ENCODE measurements at places on chromosomes 7 and 10.

DNA sequence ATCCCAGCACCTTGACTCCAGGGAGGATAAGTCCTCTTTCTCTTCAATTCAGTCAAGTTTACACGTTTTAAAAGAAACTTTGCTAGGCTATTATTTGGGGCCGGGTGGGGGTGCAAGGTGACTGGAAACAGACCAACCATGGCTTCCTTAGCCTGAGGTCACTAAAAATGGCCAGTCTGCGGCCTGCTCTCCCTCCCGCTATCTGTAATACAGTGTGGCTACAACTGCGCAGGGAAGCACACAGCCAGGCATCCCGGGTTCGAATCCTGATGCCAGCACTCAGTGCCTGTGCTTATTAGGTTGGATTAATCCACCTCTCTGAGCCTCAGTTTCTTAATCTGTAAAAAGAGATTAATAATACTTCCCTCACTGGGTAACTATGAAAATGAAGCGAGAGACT, 19.5 kb downstream of the ATP6V1F start:
- no peak for DNase-seq

- no peak for DNase-seq
Observed at GRCh38 chr10:122485670-122486069, 24.3 kb downstream of the HTRA1 start.

- DNase-seq = peak; percentile 85
Observed at GRCh38 chr7:47218378-47219176, 363.3 kb downstream of the TNS3 start.

DNA sequence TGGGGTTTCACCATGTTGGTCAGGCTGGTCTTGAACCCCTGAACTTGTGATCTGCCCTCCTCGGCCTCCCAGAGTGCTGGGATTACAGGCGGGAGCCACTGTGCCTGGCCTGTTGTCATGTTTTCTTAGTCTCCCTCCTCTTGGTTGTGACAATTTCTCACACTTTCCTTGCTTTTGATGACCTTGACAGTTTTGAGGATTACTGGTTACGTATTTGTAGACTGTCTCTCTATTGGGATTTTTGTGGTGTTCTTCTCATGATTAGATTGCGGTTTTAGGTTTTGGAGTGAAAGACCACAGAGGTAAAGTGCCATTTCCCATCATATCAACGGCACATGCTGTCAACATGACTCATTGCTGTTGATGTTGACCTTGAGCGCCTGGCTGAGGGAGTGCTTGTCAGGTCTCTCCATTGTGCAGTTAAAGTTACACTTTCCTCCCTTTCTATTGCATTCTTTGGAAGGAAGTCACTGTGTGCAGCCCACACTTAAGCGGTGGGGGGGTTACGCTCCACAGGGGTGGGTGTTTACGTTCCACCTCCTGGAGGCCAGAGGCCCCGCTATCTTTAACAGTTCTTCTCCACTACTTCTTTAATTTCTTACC, 10.8 kb downstream of the NEURL1 start:
- DNase-seq = peak; percentile 81

DNA sequence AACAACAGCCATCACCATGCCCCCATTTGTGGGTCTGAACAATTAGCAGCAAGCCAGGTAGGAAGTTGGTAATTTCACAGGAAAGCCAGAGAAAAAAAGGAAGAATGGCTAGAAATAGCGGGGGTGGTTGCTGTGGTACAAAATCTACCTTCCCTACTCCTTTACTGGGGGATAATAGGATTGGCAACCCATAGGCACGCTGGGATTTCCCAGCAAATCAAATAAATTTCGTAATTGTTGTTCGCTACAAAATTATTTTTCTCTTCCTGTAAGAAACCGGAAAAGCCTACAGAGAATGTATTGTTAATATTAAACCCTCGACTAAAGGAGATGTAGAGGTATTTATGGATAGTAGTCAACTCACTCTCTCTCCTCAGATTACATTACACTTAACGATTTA, 123.9 kb downstream of the DOCK4 start:
- DNase-seq = no peak

DNA sequence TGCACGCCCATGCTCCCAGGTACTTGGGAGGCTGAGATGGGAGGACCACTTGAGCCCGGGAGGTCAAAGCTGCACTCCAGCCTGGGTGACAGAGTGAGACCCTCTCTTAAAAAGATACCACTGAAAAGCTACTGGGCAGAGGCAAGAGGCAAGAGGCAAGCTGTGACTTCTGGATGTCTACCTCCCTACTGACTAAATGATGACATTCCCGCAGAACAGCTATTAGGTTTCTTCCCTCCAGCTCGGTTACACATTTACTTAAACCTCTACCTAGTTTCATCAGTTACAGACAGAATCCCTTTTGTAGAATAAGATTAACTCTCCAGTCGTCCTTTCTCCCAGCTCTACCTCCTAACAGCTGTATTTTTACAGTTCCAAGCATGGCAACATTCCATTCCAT, 21.2 kb downstream of the RHEB start:
- DNase-seq = no peak

DNA sequence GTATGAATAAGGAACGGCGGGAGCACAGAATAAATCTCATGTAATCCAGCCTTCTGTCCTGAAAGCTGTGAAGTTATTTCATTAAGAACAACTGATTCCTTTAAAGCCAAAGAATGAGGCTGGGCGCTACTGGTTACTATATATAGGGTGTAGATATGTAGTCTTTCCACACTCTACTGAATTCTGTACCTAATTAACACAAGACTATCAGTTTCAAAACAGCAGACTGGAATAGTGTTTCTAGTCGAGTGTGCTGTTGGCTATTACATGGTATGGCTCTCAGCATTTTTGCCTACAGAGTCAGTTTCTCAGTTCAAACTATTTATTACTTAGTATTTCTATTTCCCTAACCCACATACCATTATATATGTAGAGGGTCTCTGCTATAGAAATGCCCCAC, 163.3 kb downstream of the THSD7A start:
- DNase-seq = no peak

DNA sequence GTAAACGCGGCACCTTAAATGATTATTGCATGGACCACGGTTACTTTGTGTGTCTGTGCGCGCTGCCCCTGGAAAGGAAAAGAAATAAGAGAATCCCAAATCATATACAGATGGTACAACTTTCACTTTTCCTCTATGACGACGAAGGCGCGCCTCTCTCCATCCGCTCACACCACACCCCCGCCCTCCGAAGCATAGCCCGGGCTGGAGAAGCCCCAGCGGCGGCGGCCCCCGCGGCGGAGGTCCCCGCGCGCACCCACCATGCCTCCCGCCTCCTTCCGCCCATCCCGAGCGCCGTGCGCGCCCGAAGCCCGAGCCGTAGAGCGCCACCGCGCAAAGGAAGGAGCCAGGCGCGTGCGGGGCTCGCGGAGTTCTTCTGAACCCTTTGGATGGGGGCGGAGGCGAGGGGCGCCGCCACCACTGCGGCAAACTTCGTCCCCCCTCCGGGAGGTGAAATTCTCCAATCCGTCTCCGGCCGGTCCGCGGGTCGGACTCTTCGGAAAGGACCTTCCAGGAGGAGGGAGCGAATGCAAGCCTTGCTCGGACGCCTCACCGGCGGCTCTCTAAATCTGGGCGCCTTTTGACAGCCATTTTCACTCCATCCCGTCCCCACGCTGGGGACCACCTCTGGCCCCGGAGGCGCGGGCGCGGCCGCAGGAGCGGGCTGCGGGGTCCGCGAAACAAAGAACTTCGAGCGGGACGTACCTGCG, 588 bp downstream of the GLI3 start:
- peak; percentile 74 for DNase-seq

DNA sequence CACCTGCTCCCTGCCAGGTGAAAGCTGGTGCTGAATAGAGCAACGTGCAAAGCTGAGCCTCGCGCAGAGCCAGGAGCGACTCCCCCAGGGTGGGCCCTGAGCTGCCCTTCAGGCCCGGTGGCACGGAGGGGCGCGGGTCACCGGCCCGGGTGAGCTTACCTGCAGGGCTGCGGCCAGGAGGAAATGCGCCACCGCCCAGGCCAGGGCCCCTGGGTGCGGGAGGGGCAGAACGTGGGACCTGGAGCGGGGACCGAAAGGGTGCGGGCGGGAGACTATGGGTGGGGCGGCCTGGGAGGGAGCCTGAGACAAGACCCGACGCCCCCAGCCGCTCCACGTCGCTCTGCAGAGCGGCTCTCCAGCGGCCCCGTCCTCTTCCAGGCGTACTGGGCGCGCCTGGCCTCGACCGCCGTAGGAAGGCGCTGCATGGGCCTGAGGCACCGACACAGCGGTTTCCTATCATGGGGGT, 122.1 kb downstream of the BTAF1 start:
- DNase-seq = no peak

- DNase-seq = no peak
Observed at GRCh38 chr10:59358576-59358975, 3.8 kb downstream of the FAM13C start.

DNA sequence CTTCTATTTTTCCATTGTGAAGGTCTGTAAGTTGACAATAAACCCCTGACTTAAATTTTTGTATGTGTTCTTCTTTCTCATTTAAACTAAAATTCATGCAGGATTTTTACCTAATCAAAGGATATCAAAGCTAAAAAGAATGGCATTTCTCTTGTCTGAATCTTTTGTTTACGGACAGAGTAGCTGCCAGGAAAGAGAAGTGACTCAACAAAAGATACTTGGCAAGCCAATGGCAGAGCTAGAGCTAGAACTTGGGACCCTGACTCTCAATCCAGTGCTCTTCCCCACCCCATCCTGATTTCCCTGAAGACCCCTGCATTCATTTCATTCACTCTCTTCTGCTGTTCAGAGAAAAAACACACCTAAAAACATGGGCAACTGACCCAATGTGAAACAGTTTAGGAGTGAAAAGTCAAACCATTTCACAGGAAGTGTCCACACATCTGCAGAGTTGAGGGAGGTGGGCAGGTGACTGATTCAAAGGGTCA, 40.2 kb upstream of the PDLIM1 start:
- no peak for DNase-seq

DNA sequence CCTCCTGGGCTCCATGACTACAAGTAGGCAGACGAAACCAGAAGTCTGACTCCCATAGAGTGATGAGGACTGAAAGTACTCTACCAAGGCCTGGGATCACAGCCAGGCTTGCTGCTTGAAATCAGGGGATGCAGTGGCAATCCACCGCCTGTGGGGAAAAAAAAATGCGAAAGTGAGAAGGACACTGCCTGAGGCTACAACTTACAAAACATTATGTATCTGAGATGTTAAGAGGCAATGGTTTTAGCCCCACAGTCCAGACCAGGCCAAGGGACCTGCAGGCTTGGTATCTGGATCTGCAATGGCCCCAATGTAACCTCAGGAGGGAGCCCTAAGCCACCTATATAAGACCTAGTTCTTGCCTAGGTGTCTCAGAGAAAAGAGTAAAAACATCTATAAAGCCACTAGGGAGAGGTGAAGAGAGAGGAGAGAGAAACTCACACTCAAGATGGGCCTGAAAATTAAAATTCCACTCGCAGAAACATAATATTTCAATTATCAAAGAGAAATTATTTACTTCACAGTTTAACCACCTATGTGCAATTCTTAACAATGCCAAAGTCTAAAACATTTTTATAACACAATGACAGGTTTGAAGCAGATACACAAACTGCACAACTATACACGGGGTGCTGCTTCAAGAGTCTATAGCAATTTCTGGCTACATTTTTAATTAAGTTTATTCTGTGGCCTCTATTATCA, 13.9 kb downstream of the DNAJC1 start:
- DNase-seq = peak; percentile 56

GRCh38 chr7:71486856-71487628, 355.1 kb downstream of the GALNT17 start:
- DNase-seq = peak; percentile 98

DNA sequence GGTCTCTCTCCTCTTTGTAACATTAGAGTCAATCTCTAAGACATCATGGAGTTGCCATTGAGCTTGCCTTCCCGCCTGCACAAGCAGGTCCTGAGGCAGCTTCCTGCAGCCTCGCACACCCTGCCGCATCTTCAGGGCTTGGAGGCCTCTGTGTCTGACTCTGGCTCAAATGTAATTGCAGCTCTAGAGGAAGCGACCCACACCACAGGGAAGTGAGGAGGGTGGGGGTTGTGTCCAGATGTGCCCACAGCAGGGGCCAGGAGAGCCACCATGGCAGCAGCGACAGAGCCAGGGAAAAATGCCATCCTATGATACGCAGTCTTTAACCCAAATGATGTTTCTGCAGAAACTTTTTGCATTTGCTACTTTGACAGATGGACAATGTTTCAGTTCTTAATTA, 216.0 kb upstream of the ZNF32 start:
- DNase-seq = no peak

DNA sequence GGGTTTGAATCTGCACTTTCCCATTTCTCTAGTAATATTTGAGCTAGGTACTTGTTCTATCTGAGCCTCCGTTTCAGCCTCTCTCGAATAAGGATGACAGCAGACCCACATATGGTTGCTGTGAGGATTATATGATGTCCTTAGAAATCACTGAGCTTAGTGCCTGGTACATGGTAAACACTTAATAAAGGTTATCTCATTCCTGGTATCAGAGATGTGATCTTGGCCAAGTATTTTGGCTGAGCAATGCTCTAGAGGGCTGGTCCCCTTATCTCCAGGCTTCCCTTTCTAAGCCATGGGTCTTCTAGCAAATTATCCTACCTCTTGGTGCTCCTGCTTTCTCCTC, 407 bp upstream of the MKRN1 start:
- DNase-seq = no peak

GRCh38 chr10:122786269-122786668, 59.4 kb downstream of the CUZD1 start:
- DNase-seq = peak; percentile 5

DNA sequence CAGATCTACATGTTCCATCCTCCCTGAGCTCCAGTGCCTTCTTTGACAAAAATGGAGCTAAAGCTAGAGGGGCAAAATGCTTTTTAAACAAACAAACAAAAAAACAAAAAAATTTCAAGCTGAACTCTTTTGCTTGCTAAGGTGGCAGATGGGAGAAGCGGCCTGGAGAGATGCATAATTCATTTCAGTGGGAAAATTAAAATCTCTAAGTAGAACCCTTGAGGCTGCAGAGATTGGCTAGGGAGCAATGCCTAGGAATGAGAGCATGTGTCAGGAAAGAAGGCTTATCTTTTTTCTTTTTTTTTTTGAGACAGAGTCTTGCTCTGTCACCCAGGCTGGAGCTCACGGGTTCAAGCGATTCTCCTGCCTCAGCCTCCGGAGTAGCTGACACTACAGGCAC, 46.4 kb upstream of the SAMD8 start:
- DNase-seq = no peak

- no peak for DNase-seq
Observed at GRCh38 chr7:76071316-76072242, 23.7 kb downstream of the MDH2 start.

- DNase-seq = no peak
Observed at GRCh38 chr7:44077681-44078091, 4.6 kb downstream of the POLM start.

- DNase-seq = no peak
Observed at GRCh38 chr10:131141207-131141606, 170.3 kb downstream of the TCERG1L start.

- no peak for DNase-seq
Observed at GRCh38 chr10:49323171-49323895, 24.4 kb downstream of the C10orf71 start.

DNA sequence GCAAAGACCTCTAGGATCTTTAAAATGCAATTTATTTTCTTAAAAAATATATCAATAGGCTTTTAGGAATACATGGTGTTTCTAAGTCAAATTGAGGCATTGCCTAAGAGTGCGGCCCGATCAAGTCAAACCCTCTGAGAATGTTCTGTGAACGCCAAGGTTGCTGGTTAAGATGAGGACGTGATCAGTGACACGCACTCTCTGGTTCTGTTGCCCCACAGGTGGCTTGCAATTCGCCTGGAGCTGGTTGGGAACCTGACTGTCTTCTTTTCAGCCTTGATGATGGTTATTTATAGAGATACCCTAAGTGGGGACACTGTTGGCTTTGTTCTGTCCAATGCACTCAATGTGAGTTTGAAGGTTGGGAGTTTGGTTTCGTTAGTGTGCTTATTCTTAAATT, 59.3 kb downstream of the ABCC2 start:
- no peak for DNase-seq
